Activated CD4-positive, alpha-beta T cell treated with anti-CD3 and anti-CD28 coated beads, Interleukin-10, Interleukin-2, amounts not matched to agents 100 ng/mL and 50 ng/mL, durations not matched to agents 16 hours and 8 hours (primary cell): ENCODE measurements at places on chromosomes 11 and 22.

DNA sequence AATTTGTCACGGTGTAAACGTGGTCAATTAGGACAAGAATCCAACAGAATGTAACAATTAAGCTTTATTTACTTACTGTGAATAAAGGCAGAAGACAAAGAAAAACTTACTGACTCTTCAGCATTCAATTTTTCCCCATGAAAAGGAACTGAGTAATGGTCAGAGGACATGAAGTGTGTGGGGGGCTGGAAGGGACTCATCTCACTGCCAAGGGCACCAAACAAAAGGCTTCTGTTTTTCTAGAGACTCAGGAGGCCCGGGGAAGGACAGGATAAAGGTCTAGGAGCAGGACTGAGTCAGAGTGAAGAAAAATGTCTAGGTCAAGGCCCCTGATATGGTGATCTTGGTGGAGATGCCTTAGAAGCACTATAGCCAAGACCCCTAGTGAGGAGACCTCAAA lies 564.2 kb upstream of the ANO5 start:
- DNase-seq: no peak

DNA sequence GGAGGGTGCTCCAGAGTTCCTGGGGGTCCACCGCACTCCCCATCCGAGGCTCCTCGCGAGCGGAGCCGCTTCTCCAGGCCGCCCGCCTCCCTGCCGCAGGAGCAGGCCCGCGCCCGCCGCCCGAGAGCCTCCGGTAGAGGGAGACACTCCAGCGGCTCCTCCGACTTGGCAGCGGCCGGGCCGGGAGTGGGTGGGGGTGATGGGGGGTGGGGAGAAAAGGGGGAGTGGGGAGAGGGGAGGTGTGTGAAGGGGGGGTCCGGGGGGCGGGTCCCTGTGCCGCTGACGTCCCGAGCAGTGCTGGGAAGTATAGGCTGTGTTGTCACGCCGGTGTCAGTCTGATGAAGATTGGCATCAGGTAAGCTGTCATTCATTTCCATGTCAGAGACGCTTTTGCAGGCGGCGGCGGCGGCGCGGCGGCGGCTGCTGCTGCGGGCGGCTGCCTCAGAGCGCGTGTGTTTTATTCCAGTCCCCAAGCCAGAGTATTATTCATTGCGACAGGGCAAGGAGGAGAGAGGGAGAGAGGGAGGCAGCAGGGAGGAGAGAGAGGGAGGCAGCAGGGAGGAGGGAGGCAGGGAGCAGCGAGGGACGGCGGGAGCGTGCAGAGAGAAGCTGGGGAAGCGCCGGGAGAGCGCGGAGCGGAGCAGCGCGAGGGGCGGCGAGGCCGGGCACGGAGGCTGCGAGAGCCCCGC lies at the start of gene PKNOX2:
Gene PKNOX2 (plus strand): TSS at position 330 of the 689 bp plus-strand sequence. CDS start 186,555 bp downstream, outside the sequence.
- DNase-seq: peak; percentile 68

- DNase-seq: no peak
Measured at GRCh38 chr11:73143126-73143838, 1.2 kb upstream of the FCHSD2 start.

DNA sequence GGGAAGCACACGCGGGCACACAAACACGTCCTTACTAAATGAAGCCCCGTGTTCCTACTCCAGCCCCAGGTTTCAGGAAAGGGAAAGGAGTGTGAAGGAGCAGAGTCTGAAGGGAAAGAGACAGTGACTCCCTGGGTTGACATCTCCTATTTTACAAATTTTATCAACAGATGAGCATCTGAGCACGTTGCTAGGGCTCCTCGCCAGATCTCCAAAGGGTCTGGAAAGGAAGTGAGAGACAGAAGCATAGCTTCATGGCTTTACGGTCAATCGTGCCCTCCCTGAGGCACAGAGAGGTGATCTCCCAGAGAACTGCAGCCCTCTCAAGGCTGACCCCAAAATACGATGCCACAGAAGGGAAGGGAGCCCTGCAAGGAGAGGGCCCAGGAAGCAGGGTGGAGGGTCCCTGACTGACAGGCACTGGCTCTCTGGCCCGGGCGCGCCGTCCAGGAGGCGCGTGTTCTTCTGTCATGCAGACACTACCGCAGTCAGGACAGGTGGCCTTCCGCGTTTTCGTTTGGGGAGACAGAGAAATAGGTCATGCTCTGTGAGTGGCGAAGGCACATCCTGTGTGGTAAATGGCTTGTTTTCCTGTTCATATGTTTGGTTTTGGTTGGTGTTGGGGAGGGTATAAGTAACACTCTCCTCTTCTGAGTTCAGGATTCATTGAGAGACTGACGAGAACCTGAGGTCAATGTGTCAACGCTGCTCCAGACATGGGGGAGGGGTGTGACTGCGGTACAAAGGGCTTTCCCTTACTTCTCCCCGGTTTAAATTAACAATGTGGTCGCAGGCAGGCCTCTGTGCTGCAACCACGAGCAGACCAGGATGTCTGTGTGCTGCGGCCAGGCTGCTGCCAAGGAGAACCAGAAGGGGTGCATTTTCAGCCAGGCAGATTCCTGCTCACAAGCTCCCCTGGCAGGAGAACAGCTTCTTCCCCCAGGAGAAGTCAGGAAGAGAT lies 813.3 kb downstream of the OPCML start:
- peak; percentile 63 for DNase-seq

- DNase-seq: no peak
Measured at GRCh38 chr11:15901054-15901453, 455.3 kb downstream of the SOX6 start.

GRCh38 chr11:17412488-17413180 lies 24.2 kb upstream of the KCNJ11 start:
- DNase-seq: no peak

GRCh38 chr11:35003658-35004057 lies 87.2 kb downstream of the PDHX start:
- no peak for DNase-seq

DNA sequence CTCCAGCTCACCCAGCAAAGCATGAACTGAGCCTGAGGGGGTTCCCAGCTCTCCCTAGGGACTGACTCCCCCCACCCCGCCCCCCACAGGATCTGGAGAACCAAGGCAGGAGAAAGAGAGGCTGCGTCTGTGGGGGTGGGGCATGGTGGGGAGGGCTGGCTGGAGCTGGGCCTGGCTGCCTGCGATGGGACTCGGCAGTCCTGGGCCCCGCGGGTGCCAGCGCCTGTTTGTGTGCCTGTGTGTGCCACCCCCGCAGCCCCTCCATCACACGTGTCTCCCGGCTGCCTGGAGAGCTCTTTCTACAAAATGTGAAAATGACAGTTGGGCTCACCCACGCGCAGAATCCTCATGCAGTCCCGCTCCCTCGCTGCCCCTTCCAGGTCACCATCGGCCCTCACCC lies 46.8 kb downstream of the CACNA1I start:
- no peak for DNase-seq

DNA sequence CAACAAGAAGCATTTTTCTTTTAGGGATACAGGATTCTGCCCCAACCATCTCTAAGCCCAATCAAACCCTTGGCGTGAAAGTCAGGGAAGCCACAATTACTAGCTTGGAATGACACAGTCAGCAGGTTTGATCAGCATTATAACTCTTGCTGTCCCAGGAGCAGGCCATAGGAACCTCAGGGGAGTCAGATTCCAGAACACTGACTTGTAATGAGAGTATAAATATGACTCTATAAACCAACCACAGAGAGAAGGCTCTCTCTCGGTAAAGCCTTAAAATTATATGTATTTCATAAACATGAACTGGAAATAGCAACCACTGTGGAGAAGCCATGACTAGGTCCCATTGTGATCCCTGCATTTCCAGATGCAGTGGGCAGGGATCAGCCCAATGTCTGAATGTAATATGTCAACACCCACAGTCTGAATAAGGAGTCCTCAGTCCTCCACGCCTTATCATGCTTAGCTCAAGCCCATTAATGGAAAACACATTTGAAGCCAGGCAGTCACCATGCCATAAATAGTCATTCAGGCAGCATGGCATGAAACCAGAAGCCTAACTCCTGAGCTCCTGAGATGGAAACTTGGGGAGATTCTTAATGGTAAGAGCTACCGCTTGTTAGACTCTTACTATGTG lies 99.1 kb upstream of the MTNR1B start:
- no peak for DNase-seq

- DNase-seq: no peak
Measured at GRCh38 chr11:3201677-3202181, 16.9 kb downstream of the MRGPRG start.

GRCh38 chr22:28105413-28105812 lies 186.4 kb upstream of the PITPNB start:
- no peak for DNase-seq

GRCh38 chr22:18056807-18057474 lies 20.8 kb upstream of the PEX26 start:
- DNase-seq: no peak

GRCh38 chr11:8192016-8192895 lies 23.4 kb upstream of the RIC3 start:
- peak; percentile 54 for DNase-seq

DNA sequence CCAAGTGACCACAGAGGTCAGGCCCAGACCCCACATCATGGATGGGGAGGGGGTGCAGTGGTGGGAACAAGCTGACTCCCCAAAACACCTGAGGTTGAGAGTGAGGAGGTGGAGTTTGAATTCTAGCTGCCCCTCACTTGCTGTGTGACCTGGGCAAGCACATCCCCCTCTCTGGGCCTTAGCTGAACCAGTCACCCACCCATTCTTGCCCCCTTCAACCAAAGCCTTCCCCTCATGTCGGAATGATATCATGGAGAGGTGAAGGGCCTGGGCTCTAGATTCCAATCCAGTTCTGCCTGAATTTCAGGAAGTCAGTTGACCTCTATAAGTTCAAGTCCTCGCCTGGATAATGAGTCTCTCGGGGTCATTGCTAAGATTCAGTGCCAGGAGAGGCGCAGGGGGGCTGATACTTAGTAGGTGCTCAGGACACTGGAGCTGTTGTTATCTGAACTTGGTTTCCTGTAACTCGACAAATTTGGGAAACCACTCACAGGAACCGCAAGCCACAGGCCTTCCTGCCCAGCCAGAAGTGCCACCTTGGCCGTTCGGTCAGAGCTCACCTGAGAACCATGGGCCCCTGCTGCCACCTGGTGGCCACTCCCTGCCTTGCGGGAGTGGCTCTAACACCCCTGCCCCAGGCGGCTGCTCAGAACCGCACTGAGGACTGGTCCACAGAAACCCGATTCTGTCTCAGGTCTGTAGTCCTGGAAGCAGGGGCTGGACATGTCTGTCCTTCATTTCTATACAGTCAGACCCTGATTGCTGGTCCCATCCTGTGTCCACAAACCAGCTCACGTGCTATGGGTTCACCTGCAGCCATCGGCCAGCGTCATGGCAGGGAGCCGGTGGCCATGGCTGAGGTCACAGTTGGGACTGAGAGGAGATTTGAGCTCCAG lies 6.9 kb downstream of the CDC42EP1 start:
- peak; percentile 97 for DNase-seq

DNA sequence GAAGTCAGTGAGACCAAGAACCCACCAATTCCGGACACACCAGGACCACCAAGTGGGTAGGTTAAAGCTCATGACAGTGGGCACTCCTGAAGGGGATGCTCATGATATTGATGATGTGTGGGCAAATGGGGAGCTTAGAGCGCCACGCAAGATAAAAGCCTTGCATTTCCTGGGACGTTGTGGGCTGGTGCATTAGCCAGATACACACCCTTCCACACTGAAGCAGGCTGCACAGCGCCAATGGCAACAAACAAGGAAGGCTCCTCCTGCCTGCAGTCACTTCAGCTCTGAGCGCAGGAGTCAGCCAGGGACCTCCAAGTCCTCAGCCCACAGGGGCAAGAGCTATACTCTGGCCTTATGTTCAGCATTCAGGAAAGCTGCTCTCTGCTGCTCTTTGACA lies 20.6 kb downstream of the TMEM218 start:
- DNase-seq: no peak

GRCh38 chr11:102345904-102346303 lies 1.1 kb upstream of the BIRC2 start:
- DNase-seq: peak; percentile 53

DNA sequence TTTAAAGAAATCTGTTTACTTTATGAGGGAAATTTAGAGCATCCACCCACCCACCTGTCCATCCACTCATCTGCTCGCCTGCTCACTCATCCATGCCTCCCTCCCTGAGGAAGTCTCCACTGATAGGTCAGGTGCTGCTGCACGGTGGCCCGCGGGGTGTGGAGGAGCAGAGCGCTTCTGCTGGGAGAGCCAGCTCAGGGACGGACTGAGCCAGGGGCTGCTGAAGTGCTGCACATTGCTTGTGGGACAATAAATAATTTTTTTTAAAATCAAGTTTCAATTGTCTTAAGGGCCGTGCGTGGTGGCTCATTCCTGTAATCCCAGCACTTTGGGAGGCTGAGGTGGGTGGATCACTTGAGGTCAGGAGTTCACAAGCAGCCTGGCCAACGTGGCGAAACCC lies 148.9 kb downstream of the TBC1D22A start:
- DNase-seq: no peak

- no peak for DNase-seq
Measured at GRCh38 chr11:67254798-67255197, 11.5 kb upstream of the GRK2 start.

DNA sequence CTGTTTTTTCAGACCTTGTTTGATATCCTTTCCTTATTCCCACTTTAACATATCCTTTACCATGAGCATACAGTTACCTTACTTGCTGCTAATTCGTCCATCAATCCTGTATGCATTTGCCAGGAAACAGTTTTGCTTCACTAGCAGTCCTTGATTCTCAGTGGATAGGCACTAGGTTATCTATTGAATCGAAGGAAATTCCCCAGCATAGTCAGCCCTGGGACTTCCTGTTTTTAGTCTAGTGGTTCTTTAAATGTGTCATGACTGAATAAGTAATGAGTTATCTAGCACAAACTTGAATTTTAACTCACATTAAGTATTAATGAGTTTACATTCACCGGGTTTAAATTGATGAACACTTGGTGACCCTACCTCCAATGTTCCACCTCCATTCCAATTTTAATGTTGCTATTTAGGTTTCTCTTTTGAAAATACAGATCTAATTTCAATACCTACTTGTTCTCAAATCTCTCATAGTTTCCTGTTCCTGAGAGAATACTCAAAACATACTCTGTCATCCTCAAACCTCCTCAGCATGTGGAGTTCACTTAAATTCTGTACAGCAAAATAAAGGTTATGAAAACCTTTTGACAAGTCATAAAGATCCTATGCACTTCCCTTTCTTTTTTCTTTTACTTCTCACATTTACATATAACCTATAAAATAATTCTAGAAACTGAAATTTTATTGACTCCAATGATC lies 1375.1 kb upstream of the TENM4 start:
- peak; percentile 41 for DNase-seq

DNA sequence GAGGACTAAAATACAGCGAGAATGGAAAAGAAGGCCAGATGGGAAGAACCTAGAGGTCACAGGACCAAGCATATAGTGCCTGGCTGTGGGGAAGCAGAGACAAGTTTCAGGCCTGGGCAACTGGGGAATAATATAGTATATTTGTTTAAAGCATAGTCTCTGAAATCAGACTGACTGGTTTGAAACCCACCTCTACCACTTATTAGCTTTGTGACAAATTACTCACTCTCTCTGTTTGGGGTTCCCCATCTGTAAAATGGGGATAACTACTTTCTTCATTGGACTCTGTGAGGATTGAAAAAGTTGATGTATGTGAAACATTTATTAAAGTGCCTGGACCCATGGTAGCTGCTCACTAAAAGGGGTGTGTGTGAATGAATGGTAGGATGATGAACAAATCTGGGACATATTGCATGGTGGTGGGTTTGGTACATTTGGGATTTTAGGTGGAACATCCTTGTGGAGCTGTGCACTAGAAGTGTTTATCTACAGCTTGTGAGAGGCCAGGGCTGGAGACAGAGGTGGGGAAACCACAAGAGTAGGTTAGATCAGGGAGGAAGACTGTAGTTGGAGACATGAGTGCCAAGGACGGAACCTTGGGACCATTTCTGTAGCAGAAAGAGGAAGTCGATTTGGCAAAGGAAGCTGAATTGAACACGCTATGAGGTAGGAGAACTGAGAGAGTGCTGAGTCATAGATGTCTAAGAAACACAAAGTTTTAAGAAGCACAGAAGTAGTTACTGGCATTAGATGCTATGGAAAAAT lies 52.6 kb downstream of the SWAP70 start:
- peak; percentile 54 for DNase-seq
